Adrenal gland (tissue), 19 donors: ENCODE measurements at places on chromosomes 16 and 17. TPM values are rescaled to one million over a fixed set of nuclear protein-coding genes. Genes with fewer than 3 reads are reported as not detected.

- DNase-seq, result no peak
These were observed 8.4 kb upstream of the LGALS3BP start for GRCh38 chr17:78988152-78988551.

Gene HOXB2
- 61.1 TPM for total RNA-seq

GRCh38 chr16:56211435-56211981 lies 20.2 kb downstream of the GNAO1 start:
- DNase-seq, result no peak

Gene TPSD1
- not detected for total RNA-seq

GRCh38 chr16:66751053-66751302 lies 431 bp downstream of the DYNC1LI2 start:
- peak; percentile 31 for DNase-seq

DNA sequence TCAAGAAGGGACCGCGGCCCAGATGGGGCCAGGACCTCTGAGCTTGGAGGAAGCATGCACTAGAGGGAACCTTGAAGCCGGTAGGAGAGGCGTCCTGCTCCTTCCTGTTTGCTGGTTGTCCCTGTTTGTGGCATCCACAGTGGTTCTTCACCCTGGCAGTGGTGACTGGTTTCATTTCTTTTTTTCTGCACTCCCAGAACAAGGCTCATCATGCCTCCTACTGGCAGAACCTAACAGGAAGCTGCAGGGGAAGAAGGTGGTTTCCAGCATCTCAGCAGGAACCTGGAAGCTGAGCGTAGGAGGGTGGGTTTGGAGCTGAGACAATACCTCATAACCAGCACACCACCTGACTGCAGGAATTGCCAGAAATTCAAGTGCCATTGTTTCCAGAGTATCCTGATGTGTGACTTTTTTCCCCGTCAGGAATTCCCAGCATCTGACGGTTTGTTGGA lies 5.8 kb downstream of the TMEM231 start:
- DNase-seq, result peak; percentile 32

GRCh38 chr17:74466111-74466827 lies at the start of gene CD300A:
CD300A (plus strand) TSS chr17:74466634; CDS start chr17:74466704, 70 bp downstream.
- peak; percentile 51 for DNase-seq

- DNase-seq, result no peak
These were observed 61.0 kb downstream of the SLC39A11 start for GRCh38 chr17:73031472-73031871.

Gene ACSM2A
- total RNA-seq, result not detected

DNA sequence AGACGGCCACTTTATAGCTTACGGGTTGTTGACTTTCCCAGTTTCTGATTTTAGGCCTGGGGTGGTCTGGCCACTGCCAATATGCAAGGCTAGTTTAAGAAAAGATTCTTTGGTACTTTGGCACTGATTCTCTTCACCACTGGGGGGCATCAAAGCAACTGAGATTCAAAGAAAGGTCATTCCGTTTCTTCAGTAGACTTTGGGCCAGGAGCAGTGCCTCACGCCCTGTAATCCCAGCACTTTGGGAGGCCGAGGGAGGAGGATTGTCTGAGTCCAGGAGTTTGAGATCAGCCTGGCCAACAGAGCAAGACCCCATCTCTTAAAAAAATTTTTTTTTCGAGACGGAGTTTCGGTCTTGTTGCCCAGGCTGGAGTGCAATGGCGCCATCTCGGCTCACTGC lies 53.0 kb downstream of the RPA1 start:
- peak; percentile 32 for DNase-seq

Gene ST6GALNAC2
- total RNA-seq, result 5.6 TPM

GRCh38 chr16:85395207-85395912 lies 217.8 kb upstream of the GSE1 start:
- peak; percentile 92 for DNase-seq
